IMR-90 (cell line): ENCODE measurements at places on chromosomes 5 and 9. TPM values are rescaled to one million over a fixed set of nuclear protein-coding genes. Genes with fewer than 3 reads are reported as not detected.

- DNase-seq: peak; percentile 16
- no peak overlapping the region for H3K4me3 ChIP-seq
- H3K36me3 ChIP-seq: no peaks in the 10 kb centered on the region
- H3K27me3 ChIP-seq: no peaks in the 10 kb centered on the region
- no peak overlapping the region for H3K27ac ChIP-seq
- no peaks in the 10 kb centered on the region for H3K4me1 ChIP-seq
Observed at GRCh38 chr9:15576350-15577050, 23.7 kb downstream of the CCDC171 start.

DNA sequence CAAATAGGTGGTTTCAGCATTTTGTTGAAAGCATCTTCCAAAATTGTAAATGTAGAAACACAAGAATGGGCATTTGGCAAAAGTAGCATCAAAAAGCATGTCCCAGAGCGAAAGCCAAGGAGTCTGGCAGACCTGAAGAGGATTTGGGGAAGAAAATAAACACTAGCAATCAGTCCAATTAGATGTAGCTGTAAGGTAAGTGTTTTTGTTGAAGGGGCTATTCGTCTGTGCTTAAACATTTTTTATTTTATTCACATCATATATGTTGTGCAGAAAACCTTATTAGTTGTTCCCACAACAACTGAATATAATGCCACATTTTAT, 954.1 kb upstream of the COX7C start:
- no peak overlapping the region for H3K27ac ChIP-seq
- H3K4me3 ChIP-seq: no peak overlapping the region
- DNase-seq: no peak
- no peaks in the 10 kb centered on the region for H3K27me3 ChIP-seq
- H3K4me1 ChIP-seq: no peaks in the 10 kb centered on the region

DNA sequence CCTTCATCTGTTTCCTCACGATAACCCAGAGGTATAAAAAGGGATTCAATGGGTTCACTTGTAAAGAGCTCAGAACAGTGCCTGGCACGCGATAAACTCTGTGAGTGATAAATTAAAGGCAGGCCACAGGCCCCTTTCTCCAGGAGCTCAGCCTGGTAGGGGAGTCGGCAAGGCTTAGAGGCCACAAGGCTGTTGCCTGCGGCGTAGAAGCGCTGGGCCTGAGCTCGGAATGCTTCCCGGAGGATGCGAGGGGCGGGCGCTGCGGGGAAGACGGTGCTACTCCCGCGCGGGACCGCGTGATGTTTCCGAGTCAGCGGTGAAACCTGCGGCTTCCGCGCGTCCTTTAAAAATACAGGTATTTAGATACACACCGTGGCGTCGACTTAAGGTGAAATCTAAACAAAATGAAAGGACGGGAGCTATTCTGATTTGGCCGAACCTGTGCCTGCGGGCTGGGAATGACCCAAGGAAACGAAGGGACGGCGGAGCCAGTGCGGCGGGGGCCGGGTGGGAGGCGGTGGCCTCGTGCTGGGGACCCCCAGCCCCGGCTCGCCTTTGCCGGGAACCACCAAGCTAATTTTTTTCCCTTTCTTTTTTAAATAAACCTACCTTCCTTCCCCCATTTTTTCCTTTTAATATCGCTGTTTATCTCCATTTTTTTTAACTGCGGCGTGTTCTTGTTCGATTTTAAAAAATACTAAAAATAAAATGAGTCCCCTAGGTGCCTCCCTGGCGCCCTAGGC, 6.2 kb downstream of the NKX2-5 start:
- H3K27me3 ChIP-seq: peaks cover 86% of the 10 kb centered on the region
- no peaks in the 10 kb centered on the region; the same call in 1 of the 2 replicates for H3K4me1 ChIP-seq
- DNase-seq: no peak
- no peak overlapping the region for H3K27ac ChIP-seq
- no peak overlapping the region for H3K4me3 ChIP-seq

- H3K27me3 ChIP-seq: no peaks in the 10 kb centered on the region
- no peak overlapping the region for H3K27ac ChIP-seq
- DNase-seq: peak; percentile 57
Observed at GRCh38 chr5:126656401-126657007, 55.8 kb downstream of the PHAX start.

- H3K36me3 ChIP-seq: peaks cover 11% of the 10 kb centered on the region; the same call in 1 of the 2 replicates
- DNase-seq: no peak
- peaks cover 3% of the 10 kb centered on the region; the same call in 1 of the 2 replicates for H3K4me1 ChIP-seq
- peak overlapping the region; percentile 73 for H3K27ac ChIP-seq
- peak overlapping the region; percentile 99 for H3K4me3 ChIP-seq
Observed at GRCh38 chr9:98944057-98944733, 488 bp downstream of the COL15A1 start.

DNA sequence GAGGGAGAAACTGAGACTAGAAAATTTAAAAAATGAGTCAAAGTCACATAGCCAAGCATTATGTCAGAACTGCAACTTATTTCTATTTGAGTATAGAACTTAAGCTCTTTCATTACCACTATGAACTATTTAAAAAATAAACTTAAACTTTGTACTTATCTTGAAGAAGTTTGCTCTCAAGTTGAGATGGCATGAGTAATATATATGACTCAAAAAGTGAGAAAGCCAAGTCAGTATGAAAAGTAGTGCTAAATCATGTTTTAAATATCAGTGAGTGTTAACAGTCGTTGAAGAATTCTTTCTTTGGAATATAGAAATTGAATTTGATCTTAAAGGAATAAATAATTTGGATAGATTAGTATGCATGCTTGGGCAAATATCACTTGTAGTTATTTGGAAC, 36.3 kb upstream of the CDH10 start:
- no peaks in the 10 kb centered on the region for H3K4me1 ChIP-seq
- DNase-seq: no peak
- H3K27me3 ChIP-seq: no peaks in the 10 kb centered on the region
- no peaks in the 10 kb centered on the region for H3K36me3 ChIP-seq

GRCh38 chr9:115517335-115518075, 399.5 kb upstream of the TNC start:
- H3K36me3 ChIP-seq: no peaks in the 10 kb centered on the region
- H3K4me1 ChIP-seq: peaks cover 8% of the 10 kb centered on the region
- no peaks in the 10 kb centered on the region for H3K27me3 ChIP-seq

DNA sequence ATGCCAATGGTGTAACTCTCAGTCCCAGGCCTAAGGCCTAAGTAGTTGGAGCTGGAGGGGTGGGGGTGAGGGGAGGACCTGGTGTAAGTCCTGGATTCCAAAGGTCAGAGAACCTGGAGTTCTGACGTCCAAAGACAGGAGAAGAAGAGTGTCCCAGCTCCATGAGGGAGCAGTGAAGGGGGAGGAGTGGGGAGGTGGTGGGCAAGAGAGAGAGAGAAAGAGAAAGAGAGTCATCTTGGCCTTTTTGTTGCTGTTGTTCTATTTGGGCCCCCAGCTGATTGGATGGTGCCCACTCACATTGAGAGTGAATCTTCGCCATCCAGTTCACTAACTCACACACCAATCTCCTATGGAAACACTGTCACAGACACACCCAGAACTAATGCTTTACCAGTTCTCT, 198.9 kb downstream of the DAB2IP start:
- no peaks in the 10 kb centered on the region for H3K36me3 ChIP-seq
- no peak overlapping the region for H3K27ac ChIP-seq
- no peak for DNase-seq
- peaks cover 3% of the 10 kb centered on the region; the same call in 1 of the 2 replicates for H3K4me1 ChIP-seq
- H3K27me3 ChIP-seq: no peaks in the 10 kb centered on the region

- peaks cover 18% of the 10 kb centered on the region for H3K4me1 ChIP-seq
- no peak overlapping the region for H3K4me3 ChIP-seq
- H3K27ac ChIP-seq: no peak overlapping the region
- H3K36me3 ChIP-seq: no peaks in the 10 kb centered on the region
Observed at GRCh38 chr5:154287136-154287535, 96.6 kb downstream of the GALNT10 start.

- H3K27ac ChIP-seq: peak overlapping the region; percentile 59
- H3K4me1 ChIP-seq: peaks cover 17% of the 10 kb centered on the region
- no peak for DNase-seq
- peak overlapping the region; percentile 65 for H3K4me3 ChIP-seq
- H3K27me3 ChIP-seq: no peaks in the 10 kb centered on the region
- H3K36me3 ChIP-seq: no peaks in the 10 kb centered on the region
Observed at GRCh38 chr5:132776131-132776937, 705 bp downstream of the SEPTIN8 start.

- H3K4me3 ChIP-seq: no peak overlapping the region
- no peaks in the 10 kb centered on the region for H3K4me1 ChIP-seq
- H3K36me3 ChIP-seq: 0 out of 2 replicates have a peak, but pooled peaks cover 1% of the 10 kb centered on the region
Observed at GRCh38 chr9:71955300-71955915, 44.0 kb downstream of the C9orf85 start.

DNA sequence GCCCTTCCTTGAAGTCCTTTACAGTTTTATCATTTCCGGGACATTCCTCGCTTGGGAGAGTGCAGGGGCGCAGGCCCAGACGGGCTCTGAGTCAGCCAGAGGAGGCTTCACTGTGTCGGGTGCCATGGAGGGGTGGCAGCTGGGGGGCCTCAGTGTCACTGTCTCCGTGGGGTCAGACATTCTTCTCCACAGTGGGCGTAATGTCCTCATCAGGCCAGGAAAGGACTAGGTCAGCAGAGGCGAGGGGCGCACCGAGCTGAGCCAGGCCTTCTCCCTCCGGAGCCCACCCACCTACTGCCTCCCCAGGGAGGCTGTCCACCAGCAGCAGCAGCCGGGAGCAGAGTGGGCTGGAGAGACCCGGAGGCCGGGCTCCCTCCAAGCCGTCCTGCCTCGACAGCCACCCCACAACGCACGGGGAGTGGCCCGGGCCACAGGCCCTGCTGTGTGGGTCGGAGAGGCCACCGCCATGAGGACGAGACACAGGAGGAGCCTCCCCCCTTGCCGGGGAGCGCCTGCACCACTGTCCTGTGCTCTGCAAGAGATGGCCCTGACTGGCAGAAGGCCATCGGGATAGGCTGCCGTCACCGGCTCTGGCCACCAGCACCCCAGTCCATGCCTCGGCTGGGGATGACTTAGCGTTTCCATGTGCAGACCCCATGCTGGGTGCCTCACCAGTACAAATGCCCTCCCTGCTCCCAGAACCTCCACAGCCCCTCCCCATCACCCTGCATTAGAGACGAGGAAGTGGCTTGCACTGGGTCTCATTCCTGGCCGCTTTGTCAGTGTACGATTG, 26.5 kb downstream of the SARDH start:
- H3K36me3 ChIP-seq: no peaks in the 10 kb centered on the region
- H3K4me1 ChIP-seq: peaks cover 35% of the 10 kb centered on the region

DNA sequence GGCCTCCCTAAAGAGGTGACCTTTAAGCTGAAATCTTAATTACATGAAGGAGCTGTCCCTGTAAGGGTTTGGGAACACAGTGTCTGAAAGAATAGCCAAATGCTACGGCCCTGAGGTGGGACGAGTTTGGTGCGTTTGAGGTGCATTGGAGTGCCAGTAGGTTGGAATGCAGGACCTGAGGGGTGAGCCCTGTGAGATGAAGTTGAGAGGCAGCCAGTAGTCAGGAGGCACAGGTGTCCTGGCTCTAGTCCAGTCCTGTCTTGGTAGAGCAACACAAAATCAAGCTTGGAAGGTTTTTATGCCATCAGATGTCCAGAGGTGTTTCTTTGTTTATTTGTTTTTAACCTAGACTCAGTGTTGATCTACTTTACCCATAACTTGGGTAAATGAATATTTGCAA, 108.5 kb downstream of the ARHGAP26 start:
- H3K27ac ChIP-seq: no peak overlapping the region
- peaks cover 6% of the 10 kb centered on the region; the same call in 1 of the 2 replicates for H3K27me3 ChIP-seq
- H3K4me3 ChIP-seq: no peak overlapping the region
- no peak for DNase-seq

- H3K27ac ChIP-seq: no peak within 1 kb of the TSS
- no peaks in the 10 kb centered on the region for H3K27me3 ChIP-seq
- peak within 1 kb of the TSS; percentile 43; the same call in 1 of the 2 replicates for H3K4me3 ChIP-seq
- no peaks in the 10 kb centered on the region for H3K4me1 ChIP-seq
- DNase-seq: peak; percentile 8
Observed at GRCh38 chr5:141186897-141187512, at the start of gene PCDHB9. Gene PCDHB9, plus strand, starts transcription at chr5:141187161. Its CDS starts 158 bp downstream, at chr5:141187319.

GRCh38 chr5:179868541-179868940, 9.9 kb upstream of the MRNIP start:
- H3K4me3 ChIP-seq: no peak overlapping the region
- no peak for DNase-seq
- H3K27ac ChIP-seq: no peak overlapping the region
- peaks cover 74% of the 10 kb centered on the region for H3K36me3 ChIP-seq
- no peaks in the 10 kb centered on the region for H3K4me1 ChIP-seq

- no peaks in the 10 kb centered on the region for H3K36me3 ChIP-seq
- no peak for DNase-seq
- H3K4me1 ChIP-seq: peaks cover 17% of the 10 kb centered on the region
- no peak overlapping the region for H3K4me3 ChIP-seq
Observed at GRCh38 chr5:115978779-115979178, 16.5 kb downstream of the LVRN start.

- H3K36me3 ChIP-seq: peaks cover 34% of the 10 kb centered on the region
- H3K27ac ChIP-seq: no peak overlapping the region
- no peaks in the 10 kb centered on the region for H3K27me3 ChIP-seq
Observed at GRCh38 chr9:131625790-131626670, 80.7 kb downstream of the PRRT1B start.

DNA sequence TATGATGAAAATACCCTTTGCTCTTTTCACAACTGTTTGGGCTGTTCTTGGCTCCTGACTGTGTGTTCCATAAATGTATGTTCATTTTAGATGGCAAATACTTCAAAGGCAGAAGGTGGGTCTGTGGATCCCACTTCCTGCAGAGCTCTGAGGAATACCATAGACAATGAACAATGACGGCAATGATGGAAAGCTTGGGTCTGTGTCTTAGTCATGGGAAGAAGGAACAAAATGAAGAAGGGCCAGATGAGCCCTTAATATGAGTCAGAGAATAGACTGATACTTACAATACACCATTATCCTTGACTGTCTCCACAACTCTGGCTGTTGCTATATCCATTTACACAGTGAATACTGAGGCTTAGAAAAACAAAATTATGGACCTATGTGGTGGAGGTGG, 126.0 kb downstream of the SLIT3 start:
- H3K4me1 ChIP-seq: no peaks in the 10 kb centered on the region
- H3K4me3 ChIP-seq: no peak overlapping the region
- H3K27ac ChIP-seq: no peak overlapping the region
- H3K36me3 ChIP-seq: no peaks in the 10 kb centered on the region
- no peak for DNase-seq

- no peak overlapping the region for H3K27ac ChIP-seq
- no peaks in the 10 kb centered on the region for H3K36me3 ChIP-seq
- peak; percentile 21 for DNase-seq
- peaks cover 14% of the 10 kb centered on the region for H3K27me3 ChIP-seq
- H3K4me1 ChIP-seq: peaks cover 2% of the 10 kb centered on the region; the same call in 1 of the 2 replicates
- no peak overlapping the region for H3K4me3 ChIP-seq
Observed at GRCh38 chr5:171474230-171474813, 54.9 kb downstream of the FGF18 start.

- H3K4me3 ChIP-seq: no peak overlapping the region
- peaks cover 9% of the 10 kb centered on the region; the same call in 1 of the 2 replicates for H3K4me1 ChIP-seq
- no peaks in the 10 kb centered on the region for H3K36me3 ChIP-seq
- DNase-seq: peak; percentile 33
- H3K27me3 ChIP-seq: peaks cover 17% of the 10 kb centered on the region
- no peak overlapping the region for H3K27ac ChIP-seq
Observed at GRCh38 chr5:135891268-135891667, 4.4 kb downstream of the IL9 start.

The BAG1 gene
- 20.4 and 20.9 TPM in 2 replicates for polyA plus RNA-seq

The MELK gene
- 17.8 and 20.8 TPM in 2 replicates for polyA plus RNA-seq

The SLC27A4 gene
- 13.7 and 14.8 TPM in 2 replicates for polyA plus RNA-seq

The GLDC gene
- polyA plus RNA-seq: 0.13 and 0.50 TPM in 2 replicates

The PNPLA7 gene
- polyA plus RNA-seq: 0.70 and 0.89 TPM in 2 replicates

The RNF183 gene
- not detected in 2 replicates for polyA plus RNA-seq

The PRR16 gene
- polyA plus RNA-seq: 45.2 and 52.9 TPM in 2 replicates

The PCA3 gene
- polyA plus RNA-seq: not detected in 2 replicates

The CCDC192 gene
- not detected in 2 replicates for polyA plus RNA-seq
